ENCODE measurements at places on chromosomes 5 and 9.

DNA sequence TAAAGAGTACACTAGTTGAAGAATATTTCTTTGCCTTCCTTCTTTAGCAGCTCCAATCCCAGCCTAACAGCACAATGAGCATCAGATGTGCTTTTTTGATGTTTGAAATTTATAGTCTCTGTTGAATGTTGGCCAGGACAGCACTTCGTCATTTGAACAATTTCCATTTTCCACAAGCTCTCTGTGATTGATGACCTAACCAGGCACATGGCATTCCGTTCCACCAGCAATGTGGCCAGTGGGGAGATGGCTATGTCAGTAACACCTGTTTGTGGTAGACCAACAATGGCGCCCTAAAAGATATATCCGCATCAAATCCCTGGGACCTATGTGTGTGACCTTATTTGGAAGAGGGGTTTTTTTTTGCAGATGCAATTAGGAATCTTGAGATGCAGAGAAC is 66.8 kb downstream of the PALM2AKAP2 start:
- DNase-seq, result no peak

GRCh38 chr9:136160995-136161610 is 42.4 kb upstream of the TMEM250 start:
- no peak for DNase-seq

- no peak for DNase-seq
Observed at GRCh38 chr9:27495480-27496134, 28.5 kb upstream of the IFNK start.

DNA sequence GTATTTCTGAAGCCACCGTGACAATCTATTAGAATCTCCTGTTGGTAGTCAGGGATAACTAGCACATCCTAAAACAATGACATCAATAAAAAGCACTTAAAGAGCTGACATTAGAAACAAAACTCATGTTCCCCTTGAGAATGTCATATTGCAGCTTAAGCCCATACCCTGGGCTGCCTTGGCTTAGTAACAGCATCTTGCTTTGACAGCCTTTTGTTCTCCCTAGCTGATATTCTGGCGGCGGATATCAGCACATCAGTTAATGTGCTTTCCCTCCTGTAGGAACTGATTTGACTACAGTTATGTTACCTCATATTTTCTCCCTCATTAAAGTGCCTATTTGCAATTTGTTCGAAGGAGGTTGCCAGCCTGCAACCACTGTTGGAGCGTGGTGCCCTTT is 214.1 kb downstream of the CD180 start:
- no peak for DNase-seq

DNA sequence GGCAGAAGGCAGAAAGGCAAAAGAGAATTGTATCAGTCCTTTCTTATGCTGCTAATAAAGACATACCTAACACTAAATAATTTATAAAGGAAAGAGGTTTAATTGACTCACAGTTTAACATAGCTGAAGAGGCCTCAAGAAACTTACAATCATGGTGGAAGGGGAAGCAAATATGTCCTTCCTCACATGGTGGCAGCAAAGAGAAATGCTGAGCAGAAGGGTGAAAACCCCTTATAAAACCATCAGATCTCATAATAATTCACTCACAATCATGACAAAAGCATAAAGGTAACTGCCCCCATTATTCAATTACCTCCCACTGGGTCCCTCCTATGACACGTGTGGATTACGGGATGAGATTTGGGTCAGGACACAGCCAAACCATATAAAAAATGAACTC is 312.5 kb upstream of the PTGER4 start:
- no peak for DNase-seq

DNA sequence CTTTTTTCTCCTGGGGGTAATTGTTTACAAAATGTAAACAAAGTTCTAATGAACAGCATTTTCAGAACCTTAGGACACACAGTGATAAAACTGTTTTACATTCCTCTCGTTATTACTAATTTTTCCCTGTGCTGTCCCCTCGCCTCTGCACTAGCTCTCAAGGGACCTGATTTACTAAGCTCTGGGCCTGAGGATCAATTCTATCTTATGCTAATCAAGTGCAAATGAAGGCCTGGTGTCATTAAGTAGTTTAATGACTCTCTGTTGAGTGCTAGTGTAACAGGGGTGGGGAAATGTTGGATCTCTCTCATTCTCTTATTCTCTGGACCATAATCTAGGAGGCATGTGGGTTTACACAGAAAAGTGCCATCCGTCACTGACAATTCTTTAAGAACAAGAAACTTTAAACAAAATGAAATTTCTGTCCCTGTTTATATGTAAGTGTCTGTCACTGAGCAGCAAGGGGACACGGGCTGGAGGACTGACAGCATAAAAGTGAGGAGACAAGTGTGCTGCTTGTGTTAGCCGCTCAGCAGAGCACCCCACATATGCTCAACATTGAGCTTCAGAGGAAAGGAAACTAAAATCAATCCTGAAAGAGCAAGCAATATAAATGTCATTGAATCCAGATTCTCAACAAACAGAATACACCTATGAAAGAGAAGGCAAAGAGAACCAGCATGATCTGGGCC is 115.4 kb downstream of the WDR41 start:
- DNase-seq, result no peak

GRCh38 chr9:134231330-134231745 is 67.0 kb upstream of the RNU6ATAC start:
- no peak for DNase-seq

GRCh38 chr5:167790462-167791260 is 500.8 kb upstream of the WWC1 start:
- DNase-seq, result no peak

GRCh38 chr5:92552206-92553160 is 1028.5 kb downstream of the NR2F1-AS1 start:
- DNase-seq, result no peak

DNA sequence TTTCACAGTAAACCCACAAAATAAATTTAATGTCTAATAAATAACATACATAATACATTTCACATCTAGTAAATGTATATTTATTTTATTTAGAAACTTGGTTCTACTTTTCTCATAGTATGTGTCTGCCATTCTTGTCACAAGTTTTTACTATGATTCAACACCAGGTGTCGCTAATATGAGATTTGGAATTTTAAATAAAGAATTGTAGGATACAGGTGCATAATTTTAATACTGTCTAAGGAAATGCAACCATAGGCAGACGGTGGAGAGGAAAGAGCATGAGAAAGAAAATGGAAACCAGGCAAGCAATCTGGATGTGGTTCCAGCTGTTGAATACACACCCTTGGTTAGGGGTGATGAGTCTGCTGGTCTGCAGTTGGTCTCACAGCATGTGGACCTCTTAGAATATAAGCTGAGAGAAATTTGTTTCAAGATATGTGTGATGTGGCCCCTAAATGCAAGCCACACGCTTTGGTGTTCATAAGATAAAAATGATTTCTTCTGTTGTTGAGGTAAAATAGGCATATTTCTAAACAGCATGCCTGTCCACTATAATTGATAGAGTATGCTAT is 114.7 kb upstream of the TXNDC8 start:
- DNase-seq, result no peak

GRCh38 chr5:4017076-4017803 is 421.6 kb downstream of the IRX1 start:
- DNase-seq, result no peak

GRCh38 chr5:138947780-138948179 is 72.6 kb upstream of the LRRTM2 start:
- no peak for DNase-seq

DNA sequence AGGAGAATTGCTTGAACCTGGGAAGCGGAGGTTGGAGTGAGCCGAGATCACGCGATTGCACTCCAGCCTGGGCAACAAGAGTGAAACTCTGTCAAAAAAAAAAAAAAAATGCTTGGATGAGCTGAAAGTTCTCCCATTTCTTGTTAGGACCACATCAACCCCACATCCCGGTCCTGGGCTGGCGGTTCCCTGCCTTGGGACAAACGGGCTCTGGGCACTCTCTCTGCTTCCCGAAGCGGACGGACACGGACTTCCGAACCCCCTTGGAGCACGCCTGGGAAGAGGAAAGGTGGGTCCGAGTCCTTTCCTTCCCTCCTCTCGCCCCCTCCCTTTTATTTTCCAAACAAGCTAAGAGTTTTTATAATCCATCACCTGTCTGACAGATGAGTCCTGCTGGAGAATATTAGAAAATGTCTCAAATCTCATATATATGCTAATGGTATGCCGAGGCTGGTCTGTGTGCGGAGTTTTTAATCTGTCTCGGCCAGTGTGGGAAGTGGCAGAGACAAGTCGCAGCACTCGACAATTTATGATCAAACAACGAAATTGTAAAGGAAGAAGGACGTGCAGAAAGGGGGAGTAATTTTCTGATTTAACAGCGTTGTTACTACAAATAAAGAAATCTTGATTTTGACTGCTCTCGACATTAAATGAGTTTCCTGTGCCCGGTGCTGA is 257.9 kb upstream of the IRX4 start:
- no peak for DNase-seq

GRCh38 chr5:59790776-59791475 is 102.6 kb downstream of the PDE4D start:
- DNase-seq, result no peak

- no peak for DNase-seq
Observed at GRCh38 chr5:160260881-160261815, 31.8 kb downstream of the FABP6 start.

GRCh38 chr9:7912037-7912535 is 112.5 kb upstream of the DMAC1 start:
- no peak for DNase-seq

GRCh38 chr5:127400946-127401670 is 110.5 kb downstream of the MEGF10 start:
- no peak for DNase-seq

GRCh38 chr9:137461663-137462395 is 2.7 kb upstream of the NSMF start:
- DNase-seq, result peak; percentile 78

DNA sequence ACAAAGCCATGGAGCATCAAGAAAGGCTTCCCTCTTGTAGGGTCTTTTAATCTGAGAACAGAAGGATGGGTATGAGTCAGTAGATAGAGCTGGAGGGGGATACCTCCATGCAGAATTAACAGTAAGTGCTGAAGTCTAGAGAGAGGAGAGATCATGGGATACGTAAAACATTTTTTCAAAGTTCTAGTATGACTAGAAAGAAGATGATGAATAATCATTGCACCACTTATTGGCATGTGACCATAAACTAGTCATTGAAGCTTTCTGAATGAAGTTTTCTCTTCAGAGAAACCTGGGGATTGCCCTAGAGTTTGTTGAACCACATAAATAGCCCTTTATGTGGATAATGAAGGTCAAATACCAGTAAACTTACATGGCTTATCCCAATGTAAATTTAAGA is 48.6 kb upstream of the PTPRD start:
- DNase-seq, result no peak

DNA sequence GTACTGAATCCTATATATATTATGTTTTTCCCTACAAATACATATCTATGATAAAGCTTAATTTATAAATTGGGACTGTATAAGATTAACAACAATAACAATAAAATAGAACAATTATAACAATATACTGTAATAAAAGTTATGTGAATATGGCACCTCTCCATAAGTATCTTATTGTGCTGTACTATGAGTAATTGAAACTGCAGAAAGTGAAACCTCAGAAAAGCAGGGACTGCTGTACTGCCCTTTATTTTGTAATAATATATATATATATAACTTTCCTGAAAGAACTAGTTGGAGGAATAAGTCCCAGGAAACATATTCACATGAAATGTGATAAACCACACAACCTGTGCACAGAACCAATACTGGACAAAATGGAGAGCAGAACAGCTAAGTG is 77.3 kb downstream of the PAM start:
- no peak for DNase-seq

GRCh38 chr5:169637549-169638121 is 560 bp downstream of the DOCK2 start:
- peak; percentile 55 for DNase-seq

DNA sequence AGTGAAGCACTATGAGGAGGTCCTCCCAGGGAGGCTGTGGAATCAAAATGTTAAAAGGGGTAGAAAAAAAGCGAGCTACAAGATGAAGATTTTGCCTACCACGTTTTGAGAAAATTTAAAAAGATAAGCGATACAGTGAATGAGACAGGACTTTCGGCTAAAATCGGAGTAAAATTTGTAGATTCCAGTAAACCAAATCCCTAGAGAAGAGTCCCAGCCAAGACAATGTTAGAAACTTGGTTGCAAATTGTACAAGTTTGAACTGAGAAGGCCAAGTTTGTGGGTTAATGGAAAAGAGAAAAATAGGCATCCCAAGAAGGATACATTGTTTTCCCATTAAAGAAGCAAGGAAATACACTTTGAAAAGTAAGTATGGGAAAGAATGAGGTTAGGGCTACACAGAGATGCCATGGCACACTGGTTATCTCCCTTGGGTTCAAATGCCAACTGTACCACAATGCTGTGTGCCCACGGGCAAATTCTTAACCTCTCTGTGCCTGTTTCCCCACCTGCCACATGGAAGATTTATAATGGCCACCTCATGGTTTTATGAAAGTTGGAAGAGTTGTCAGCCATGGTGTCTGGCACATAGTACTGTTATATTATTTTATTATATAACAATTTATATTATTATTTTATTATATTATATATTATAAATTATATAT is 16.2 kb upstream of the MGAT1 start:
- no peak for DNase-seq

GRCh38 chr9:89655990-89656657 is 51.3 kb downstream of the GADD45G start:
- DNase-seq, result no peak

- no peak for DNase-seq
Observed at GRCh38 chr5:56561-57290, 35.2 kb upstream of the PLEKHG4B start.

DNA sequence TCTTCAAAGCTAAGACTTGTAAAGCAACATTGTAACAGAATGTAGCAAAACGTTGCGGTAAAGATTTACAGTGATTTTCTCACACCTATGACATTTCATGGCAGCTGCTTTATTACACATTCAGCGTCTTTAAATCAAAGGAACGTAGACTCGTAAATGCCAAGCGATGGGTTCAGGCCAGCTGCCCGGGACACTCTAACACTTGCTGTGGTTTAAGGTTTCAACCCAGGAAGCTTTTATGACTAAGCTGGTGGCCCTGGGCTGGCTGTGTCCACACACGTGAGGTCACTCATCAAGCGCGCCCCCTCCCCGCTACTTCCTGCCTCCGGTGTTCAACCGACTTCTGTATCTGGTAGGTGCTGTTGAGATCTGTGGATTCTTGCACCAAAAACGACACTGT is 2.5 kb downstream of the SLC6A18 start:
- DNase-seq, result no peak

DNA sequence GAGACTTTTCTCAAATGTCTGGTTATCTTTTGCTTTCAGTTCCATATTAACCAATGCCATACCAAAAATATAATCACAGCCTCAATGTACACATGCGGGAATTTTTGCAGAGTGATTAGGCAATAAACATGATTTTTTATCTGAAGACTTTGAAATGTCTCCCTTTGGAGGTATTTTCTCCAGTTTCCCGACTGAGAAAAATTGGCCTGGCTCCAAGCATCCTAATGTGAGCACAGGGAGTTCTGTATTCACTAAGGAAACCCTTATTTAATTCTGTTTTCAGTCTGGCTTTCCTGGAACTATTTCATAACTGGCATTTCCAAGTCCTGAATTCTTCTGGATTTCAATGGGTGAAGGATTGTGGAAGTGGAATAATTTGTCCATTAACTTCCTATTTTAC is 8.5 kb downstream of the HCN1 start:
- DNase-seq, result no peak

GRCh38 chr9:93123561-93124283 is 10.3 kb downstream of the NINJ1 start:
- DNase-seq, result no peak

Data from central memory CD8-positive, alpha-beta T cell (primary cell).